ENCODE measurements at places on chromosomes 12 and 14. TPM values are rescaled to one million over a fixed set of nuclear protein-coding genes. Genes with fewer than 3 reads are reported as not detected.
A peak's percentile ranks its signal among the peaks of the same experiment; 100 is the strongest.

GRCh38 chr14:95496690-95497259 lies 19.7 kb downstream of the SYNE3 start:
- DNase-seq, result peak; percentile 95

Gene AGAP2
- 0.26 TPM for total RNA-seq

Gene ALX1
- total RNA-seq, result not detected

DNA sequence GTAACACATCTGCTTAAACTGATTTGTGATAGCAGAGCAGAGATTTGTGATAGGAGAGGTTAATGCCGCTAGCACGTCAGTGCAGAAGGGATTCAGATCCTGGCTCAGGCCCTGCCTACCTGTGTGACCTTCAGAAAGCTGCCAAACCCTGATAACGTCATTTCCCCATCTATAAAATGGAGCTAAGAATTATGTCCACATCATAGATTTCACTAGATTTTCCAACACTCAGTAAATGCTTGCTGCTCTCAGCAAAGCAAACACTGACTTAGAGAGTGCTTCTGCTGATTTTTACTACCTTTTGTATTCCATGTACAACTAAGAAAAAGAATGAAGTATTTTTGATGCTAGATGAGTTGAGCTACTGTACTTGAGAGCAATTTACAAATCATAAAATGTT lies 261.4 kb downstream of the ITPR2 start:
- no peak for DNase-seq

DNA sequence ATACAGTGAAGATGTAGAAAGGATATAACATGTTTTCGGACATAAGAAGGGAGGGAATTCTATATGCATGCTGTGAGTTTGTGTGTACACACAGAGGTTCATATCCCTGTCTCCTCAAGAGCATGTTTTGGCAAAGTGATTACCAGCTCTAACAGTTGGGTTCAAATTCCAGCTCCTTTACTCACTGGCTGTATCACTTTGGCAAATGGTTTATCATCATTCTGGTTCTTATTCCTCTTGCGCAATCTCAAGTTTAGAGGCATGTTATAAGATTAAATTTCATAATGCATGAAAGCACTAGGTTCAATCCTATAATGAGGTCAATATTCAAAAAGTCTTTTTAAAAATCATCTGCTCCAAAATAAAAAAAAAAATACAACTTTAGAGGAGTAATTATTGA lies 107.7 kb upstream of the LRFN5 start:
- no peak for DNase-seq

- no peak for DNase-seq
Observed at GRCh38 chr12:68139001-68139400, 20.5 kb downstream of the IFNG start.

DNA sequence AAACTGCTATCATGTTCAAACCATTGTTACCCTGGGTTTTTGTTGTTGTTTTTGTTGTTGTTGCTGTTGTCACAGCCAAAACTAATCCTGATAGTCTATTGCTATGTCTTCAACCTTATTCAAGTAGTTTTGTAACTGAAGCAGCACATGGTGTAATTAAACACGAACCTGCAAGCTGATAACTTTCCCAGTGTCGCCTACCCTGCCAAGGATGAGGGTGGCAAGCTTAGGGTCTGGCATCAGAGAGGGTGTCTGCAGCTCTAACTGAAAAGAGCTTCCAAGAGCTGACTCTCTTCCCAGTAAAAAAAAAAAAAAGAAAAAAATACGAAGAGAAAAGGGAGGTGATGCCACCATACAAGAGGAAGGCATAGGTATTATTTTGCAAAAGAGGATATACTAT lies 86.3 kb upstream of the BCL2L14 start:
- no peak for DNase-seq

DNA sequence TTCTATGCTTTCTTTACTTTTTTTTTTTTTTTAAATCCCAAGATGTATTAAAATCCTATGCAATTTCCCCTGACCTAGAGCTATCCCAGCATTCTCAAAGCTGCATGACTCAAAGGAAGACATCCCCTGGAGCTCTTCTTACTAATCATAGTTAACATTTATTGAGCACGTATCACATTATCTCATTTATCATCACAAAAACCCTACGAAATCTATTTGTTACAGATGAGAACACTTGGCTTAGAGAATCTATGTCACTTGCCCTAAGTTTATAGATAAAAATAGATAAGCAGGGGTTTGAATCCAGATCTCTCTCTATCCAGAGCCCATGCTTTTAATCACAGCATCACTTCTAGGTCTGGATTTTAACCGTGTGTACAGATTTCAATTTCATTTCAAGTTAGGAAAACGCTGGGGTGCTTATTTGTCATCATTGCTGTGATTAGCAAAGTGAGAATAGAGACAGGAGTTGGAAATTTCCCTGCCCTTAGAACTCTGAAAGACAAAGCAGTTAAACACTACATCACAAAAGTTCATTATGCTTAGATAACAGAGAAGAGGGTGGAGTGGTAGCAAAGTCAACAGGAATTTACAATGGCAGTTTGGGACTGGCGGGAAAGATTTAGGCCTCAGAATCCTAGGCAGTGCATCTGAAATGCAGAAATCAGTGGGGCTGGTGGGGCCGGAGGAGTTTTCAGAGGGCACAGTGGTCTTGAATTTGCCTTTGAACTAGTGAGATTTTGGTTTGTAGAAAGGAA lies 177.7 kb upstream of the FRMD6 start:
- DNase-seq, result no peak

Gene EIF2S3B
- 0.32 TPM for total RNA-seq

GRCh38 chr12:29700761-29701481 lies 82.8 kb downstream of the TMTC1 start:
- no peak for DNase-seq

Gene B4GALNT1
- 4.9 TPM for total RNA-seq

- DNase-seq, result peak; percentile 86
Observed at GRCh38 chr12:47095446-47096236, 15.9 kb upstream of the AMIGO2 start.

Gene CEBPE
- 0.11 TPM for total RNA-seq
